ENCODE measurements at places on chromosomes 7 and 10. TPM values are rescaled to one million over a fixed set of nuclear protein-coding genes. Genes with fewer than 3 reads are reported as not detected.

DNA sequence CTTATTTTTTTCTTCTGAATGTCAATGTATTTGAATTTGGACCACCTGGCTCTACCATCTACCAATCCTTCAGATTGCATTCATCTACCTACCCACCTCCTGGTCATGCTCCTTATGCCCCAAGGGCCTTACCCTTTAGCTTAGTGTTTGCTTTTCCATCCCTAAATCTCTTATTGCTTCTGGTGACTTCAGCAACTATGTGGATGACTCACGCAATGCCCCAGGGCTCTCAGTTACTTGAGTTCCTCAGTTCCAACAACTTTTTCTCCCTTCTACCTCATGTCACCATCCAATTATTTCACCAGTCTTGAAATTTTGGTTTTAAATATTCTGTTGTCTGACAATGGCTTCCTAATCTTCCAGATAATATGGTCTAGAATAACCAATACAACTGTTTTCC, 118.9 kb downstream of the CFAP58 start:
- peaks cover 3% of the 10 kb centered on the region for H3K27me3 ChIP-seq
- H3K4me3 ChIP-seq: no peak overlapping the region
- DNase-seq: no peak
- no peaks in the 10 kb centered on the region for H3K4me1 ChIP-seq
- no peak overlapping the region for H3K27ac ChIP-seq

DNA sequence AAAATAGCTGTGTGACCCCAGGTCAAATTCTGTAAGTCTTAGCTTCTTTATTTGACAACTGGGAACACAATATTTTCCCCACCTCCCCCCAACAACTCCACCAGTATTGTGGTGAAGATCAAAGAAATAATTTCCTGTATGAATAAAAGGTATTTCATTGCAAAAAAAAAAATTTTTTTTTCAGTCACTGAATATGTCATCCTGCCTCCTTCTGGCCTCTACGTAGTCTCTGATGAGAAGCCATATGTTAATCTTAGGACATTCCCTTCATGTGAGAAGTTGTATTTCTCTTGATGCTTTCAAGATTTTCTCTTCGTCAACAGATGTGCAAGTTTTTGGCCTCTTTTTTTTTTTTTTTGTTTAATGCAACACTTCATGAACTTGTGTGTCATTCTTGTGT, 33.0 kb downstream of the ZNF33A start:
- H3K27me3 ChIP-seq: no peaks in the 10 kb centered on the region
- H3K4me3 ChIP-seq: no peak overlapping the region
- H3K36me3 ChIP-seq: peaks cover 93% of the 10 kb centered on the region
- peaks cover 34% of the 10 kb centered on the region for H3K4me1 ChIP-seq
- no peak for DNase-seq

GRCh38 chr7:80593869-80594586, 44.4 kb upstream of the CD36 start:
- no peaks in the 10 kb centered on the region for H3K27me3 ChIP-seq
- H3K27ac ChIP-seq: no peak overlapping the region
- H3K4me1 ChIP-seq: no peaks in the 10 kb centered on the region
- DNase-seq: no peak

The MRPS16 gene
- 152 TPM for total RNA-seq

- no peak overlapping the region for H3K4me3 ChIP-seq
- H3K4me1 ChIP-seq: no peaks in the 10 kb centered on the region
- no peaks in the 10 kb centered on the region for H3K27me3 ChIP-seq
- no peak for DNase-seq
Observed at GRCh38 chr7:82131215-82131614, 312.4 kb downstream of the CACNA2D1 start.
